T47D (cell line): ENCODE measurements at places on chromosomes 2 and 18.

DNA sequence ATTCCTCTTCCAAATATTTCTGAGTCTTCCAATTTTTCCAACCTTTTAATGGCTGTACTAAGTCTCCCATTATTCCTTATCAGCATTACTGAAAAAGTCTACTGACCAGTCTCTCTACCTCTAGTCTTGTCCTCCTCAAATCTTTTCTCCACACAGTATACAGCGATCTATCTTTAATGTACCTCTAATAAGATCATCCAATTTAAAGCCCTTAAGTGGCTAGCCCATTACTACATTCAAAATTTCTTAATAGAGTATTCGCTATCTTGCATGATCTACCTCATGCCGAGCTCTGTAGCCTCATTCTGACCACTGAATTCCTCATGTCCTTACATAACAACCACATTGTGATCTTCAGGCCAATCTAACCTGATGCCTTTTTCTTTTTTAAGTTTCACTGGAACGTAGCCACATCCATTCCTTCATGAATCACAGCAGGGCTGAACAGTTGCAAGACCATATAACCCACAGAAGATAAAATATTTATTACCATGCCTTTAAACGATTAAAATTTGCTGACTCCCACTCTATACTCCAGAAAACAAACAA is 57.9 kb downstream of the SLC66A3 start:
- DNase-seq = no peak

DNA sequence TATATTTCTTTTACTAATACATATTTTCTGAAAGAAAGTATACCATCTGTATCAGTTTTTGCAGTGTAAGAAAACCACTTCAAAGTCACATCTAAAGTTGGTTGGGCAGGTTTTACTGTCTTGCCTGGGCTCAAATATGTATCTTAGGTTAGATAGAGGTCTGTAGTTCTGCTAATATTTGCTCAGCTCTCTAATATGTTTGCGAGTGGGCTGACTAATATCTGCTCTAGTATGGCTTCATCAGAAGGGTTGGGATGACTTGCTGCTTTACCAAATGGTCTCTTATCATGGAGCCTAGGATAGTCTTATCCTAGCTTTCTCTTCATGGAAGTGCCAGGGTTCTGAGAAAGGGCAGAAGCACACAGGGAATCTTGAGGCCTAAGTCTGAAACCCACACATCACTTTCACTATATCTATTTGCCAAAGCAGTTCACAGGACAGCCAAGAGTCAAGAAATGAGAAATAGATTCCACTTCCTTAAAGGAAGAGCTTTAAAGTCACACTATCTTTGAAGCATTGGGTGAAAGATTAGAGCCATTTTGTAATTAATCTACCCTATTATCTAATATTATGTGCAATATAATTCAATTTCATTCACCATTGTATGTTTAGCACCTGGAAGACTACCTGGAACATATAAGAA is 610.0 kb downstream of the KCNJ3 start:
- DNase-seq = no peak

- peak; percentile 34 for DNase-seq
Observed at GRCh38 chr2:224584111-224584784, 915 bp downstream of the CUL3 start.

DNA sequence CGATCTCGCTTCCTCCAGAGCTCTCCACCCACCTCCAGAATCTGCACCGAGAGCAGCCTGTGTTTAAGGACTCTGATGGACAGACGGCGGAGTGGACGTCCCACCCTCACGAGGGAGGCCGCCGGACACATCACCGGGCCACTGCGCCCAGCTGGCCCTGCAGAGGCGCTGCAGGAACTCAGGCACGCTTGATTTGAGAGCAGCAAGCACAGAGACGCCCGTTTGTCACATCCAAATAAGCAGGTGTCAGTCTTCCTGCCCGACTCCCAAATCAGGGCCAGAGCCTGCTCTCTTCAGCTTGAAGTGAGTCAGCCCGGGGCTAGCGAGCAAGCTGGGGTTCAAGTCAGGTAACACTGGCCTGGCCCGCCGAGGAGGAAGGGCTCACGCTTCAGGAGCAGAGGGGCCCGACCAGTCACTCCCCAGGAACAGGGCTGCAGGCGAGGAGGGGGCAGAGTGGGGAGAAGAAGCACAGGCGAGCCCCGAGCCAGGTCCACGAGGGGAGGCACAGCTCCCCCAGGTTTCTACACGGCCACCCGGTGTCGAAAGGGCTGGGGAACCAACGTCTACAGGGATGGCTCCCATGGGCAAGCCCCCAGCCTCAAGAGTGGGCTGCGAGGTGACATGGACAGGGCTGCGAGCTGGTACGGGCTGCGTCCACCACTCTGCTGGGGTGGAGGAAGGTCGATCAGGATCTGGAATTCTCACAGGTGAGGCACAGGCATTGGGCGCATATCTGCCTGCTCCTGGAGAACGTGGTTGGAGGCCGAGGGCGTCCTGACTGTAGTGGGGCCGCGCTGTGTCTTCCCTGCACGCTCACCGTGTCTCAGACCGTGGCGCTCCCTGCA is 52.5 kb upstream of the CTDP1 start:
- DNase-seq = no peak

GRCh38 chr2:191740016-191740419 is 62.1 kb downstream of the NABP1 start:
- DNase-seq = no peak

GRCh38 chr2:120765678-120766469 is 30.2 kb downstream of the GLI2 start:
- DNase-seq = no peak

DNA sequence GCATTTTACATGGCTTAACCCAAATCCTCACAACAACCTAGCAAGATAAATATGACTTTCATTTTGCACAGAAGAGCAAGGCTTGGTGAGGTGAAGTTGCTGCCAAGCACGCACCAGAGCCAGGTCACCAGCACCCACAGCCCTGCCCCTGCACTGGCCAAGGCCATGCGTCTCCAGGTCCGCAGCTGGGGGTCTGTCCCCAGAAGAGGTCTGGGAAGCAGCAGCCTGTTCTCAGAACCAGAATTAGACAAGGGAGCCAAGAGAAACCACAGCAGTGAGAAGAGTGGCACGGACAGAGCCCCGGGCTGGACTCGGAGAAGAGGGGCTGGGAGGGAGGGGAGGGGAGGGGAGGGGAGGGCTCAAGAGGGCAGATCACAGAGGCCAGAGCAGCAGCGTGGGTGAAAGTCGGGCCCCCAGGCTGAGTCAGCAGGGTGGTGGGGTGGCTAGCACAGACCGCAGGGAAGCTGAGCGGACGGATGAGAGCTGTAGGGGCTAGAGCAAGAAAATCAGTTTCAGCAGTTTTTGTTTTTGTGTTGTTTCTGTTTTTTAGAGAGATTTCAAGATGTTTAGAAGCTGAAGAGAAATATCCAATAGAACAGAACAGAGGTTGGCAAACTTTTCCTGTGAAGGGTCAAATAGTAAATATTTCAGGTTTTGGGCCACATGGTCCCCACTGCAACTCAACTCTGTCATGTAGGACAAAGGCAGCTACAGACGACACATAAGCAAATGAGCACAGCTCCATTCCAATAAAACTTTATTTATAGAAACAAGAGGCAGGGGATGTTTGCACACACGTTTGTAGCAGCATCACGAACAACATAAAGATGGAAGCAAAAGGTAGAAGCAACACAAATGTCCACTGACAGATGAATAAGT is 7.4 kb upstream of the MTERF4 start:
- no peak for DNase-seq

DNA sequence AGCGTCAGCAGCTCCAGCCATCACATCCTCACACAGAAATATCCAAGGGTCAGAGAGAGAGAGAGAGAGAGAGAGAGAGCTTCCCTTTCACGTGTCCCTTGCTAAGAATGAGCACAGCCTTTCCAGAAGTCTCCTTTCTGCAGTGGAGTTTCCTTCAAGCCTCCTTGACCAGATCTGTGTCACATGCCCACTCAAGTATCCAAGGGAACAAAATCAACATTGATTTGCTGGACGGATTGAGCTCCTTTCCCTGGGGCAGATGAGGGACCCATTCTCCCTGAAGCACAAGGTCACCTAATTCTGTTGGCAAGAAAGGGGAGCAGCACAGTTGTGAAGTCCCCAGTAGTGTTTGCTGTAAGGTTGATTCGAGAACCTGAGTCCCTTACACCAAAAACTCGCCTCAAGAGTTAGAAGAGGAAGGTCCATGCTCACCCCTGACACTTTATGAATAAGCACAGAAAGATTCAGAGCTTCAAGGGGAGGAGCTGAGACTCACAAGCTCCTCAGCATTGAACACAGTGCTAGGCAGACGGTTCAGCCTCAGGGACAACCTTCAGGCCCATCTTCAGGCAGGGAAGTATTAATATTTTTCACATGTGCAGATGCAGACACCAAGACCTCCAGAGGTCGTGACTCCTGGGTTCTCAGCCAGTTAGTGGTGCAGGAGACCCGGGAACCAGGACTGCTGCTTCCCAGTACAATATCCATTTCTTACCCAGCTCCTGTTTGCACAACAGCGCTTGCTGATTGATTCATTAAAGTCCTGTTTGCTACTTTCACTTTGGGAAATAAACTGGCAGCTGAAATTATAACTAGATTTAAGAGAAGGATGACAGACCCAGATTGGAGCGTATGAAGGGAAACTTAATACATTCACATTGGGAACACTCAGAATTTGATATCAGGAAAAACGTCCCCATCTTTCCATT is 38.2 kb upstream of the MARCO start:
- no peak for DNase-seq

- no peak for DNase-seq
Observed at GRCh38 chr18:4433717-4434116, 21.4 kb downstream of the DLGAP1 start.

DNA sequence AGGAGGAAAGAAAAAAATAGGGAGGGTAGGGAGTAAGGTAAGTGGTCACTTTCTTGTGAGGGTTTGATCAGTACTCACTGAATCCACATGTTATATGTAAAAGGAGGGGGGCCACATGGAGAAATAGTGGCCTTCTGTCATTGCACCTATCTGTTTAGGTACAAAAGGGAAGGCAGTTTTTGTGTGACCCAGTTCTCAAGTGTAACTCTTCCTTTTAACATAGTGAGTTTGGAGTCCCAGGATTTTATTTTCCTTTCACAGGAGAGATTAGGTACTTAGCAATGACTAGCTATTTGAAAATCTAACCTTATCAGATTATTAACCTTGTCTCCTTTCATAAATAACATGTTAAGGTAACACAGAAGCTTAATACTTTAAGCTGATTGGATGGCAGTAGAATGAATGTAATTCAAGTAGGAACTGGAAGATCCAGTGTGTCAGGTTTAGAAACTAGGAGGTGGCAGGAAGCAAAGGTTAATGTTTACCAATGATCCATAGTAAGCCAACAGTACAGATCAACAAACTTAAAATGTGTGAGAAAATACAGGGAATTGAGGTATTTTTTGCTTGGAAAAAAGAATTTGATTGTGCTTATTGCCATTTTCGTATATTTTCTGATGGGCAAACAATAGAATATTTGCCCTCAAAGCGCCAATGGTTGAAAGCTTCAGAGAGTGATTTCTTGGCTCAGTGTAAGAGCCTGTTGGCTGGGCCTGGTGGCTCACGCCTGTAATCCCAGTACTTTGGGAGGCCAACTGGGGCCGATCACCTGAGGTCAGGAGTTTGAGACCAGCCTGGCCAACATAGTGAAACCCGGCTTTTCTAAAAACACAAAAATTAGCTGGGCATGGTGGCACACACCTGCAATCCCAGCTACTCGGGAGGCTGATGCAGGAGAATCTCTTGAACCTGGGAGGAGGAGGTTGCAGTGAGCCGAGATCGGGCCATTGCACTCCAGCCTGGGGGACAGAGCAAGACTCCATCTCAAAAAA is 11.3 kb downstream of the HNMT start:
- peak; percentile 10 for DNase-seq

DNA sequence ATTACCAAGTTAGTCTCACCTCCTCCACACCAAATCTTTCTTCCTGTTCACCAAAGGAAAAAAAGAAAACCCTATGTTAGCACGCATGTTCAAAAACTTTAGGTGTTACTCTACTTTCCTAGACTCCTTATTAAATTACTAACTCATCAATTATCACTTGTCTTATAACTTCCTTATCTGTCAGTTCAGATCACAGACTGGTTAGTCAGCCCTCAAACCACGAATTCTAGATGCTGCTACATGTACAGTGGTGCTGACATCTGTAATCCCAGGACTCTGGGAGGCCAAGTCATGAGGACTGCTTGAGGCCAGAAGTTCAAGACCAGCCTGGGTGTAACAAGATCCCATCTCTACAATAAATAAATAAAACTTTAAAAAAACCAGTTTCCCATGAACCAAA is 3.5 kb downstream of the YWHAQ start:
- DNase-seq = no peak

- no peak for DNase-seq
Observed at GRCh38 chr2:42974169-42974720, 181.9 kb upstream of the HAAO start.

GRCh38 chr2:239275044-239275685 is 125.7 kb downstream of the HDAC4 start:
- no peak for DNase-seq

DNA sequence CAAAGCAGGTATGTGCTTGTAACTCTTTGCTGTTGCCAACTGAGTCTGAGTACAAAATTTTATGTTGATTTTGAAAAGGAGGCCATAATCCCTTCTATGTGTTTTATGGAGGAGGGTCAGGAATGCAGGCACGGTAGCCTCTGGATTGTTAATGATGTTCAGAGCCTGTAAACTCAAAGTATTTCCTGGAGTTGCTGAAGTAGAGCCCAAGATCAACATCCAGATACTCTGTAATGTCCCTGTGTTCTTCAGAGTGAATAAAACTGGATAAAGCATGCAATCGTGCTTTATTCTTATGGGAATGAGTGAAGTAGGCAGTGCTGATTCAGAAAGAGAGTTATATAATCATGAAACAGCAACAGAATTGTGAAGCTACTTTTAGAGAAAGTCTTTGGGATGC is 61.8 kb upstream of the CHRNA1 start:
- DNase-seq = peak; percentile 7

GRCh38 chr2:219441451-219442255 is 7.0 kb downstream of the SPEG start:
- peak; percentile 36 for DNase-seq

GRCh38 chr18:41842886-41843285 is 112.1 kb upstream of the PIK3C3 start:
- DNase-seq = no peak

GRCh38 chr2:241671457-241672240 is 15.0 kb downstream of the DTYMK start:
- no peak for DNase-seq

DNA sequence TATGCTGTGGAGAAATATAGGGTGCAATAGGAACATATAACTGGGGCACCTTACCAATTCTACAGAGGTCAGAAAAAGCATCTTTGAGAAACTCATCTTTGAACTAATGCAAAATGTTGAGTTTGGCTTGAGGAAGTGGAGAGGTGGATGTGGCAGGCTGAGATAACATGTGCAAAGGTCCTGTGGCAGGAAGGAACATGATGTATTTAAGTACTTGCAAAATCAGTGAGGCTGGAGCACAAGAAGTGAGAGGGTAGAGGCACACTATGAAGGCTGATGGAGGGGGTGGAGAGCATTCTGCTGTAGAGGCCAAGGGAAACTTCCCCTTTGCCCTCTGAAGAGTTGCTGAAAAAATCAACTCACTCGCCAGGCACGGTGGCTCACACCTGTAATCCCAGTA is 14.7 kb upstream of the RAB1A start:
- no peak for DNase-seq
